ENCODE measurements at places on chromosomes 12 and 14.

- DNase-seq: no peak
Observed at GRCh38 chr12:112839386-112839972, 47.9 kb downstream of the RPH3A start.

- DNase-seq: no peak
Observed at GRCh38 chr12:6605421-6606330, 1.5 kb downstream of the CHD4 start.

DNA sequence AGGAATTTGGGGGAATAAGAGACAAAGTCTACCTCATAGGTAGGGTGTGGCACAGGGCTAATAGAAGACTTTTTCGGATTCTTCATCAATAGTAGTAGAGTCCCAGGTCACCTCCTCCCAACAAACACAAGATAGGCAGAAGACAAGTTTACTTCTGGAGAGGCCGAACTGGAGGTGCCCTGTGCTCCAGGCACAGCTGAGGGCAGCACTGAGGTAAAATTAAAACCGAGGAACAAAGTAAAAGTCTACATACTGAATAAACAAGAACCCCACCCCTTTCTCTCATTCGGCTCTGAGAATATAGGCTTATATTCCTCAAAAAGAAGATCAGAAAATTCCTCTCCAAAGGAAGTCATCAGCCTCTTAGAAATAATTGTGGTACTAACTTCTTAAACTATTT is 161.5 kb downstream of the SEC23A start:
- DNase-seq: no peak

- DNase-seq: no peak
Observed at GRCh38 chr12:22529281-22530060, 14.9 kb downstream of the C2CD5 start.

DNA sequence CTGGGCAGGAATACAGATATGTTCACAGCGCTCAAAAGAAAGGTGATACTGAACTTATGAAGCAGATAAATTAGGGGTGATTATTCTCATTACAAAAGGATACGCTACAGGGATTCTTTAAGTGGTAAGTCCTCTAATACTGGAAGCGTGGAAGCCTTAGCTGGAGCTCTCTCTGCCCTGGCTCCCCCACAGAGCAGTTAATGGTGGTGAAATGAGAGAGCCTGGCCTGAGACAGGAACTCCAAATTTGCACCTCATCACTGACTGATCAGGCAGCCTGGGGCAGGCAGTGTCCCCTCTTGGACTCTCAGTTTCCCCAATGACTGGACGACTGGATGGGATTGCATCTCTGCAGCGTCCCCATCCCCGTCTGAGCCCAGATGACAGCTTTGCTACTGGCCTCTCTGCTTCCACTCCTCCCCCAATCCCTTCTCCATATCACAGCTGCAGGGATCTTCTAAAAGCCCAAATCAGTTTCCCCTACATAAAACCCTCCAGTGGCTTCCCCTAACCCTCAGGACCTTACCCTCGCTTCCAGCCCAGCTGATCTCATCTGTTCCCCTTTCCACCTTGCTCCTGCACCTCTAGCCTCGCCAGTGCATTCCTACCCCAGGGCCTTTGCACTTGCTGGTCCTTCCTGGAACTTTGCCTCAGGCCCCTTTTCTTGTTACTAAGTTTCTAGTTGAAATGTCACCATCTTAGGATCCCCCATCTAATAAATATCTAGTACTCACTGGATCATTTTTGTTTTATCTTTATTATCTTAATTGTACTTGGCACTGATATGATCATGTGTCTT is 171.7 kb upstream of the LHX5 start:
- DNase-seq: no peak

DNA sequence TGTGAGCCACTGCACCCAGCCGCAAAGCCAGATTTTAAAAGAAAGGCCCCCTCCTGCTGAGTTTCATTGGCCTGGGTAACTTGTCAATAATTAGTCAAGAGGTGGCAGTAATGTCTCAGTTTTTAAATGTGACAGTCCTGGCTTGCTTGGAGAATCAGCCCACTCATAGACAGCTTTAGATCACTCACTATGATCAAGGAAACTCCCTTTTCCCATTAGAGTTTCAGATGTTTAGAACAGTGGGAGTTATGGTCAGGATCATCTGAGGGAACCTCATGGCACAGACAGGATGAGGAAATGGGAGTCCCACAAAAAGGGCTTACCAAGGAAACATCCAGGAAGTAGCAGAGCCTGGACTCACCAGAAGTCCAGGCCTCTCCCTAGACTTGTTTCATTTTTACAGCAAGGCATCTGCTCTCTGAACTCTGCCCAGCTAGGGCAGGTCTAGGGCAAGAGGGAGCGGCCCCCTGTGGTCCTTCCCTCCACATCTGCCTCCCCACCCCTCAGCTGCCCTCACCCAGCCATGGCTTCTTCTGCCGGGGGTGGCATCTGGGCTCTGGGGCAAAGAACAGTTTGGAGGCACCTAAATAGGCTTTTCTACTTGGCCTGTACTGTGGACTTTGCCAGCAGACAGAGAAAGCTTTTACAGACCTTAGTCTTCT is 11.2 kb downstream of the BCL2L14 start:
- DNase-seq: no peak

GRCh38 chr14:50559990-50560930 is at the start of gene ATL1:
Gene ATL1 (plus strand): TSS chr14:50560145. CDS start chr14:50560266, 121 bp downstream.
- peak; percentile 47 for DNase-seq

DNA sequence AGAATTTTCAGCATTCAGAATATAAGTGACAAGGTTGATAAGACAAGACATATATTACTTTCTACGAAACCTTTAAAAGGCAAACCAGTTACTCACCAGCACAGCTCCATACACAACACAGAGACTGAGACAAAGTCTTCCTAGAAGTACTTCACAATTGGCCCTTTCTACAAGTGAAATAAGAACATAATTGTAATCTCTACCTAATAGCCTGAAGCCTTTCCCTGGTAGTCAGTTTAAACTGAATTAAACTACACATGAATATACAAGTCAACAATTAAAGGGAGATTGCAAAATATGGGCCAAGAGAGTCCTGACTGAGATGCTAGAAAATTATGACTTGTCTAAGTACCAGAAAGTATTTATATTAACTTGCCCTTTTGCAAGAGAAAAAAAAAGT is 95.9 kb downstream of the PUS7L start:
- no peak for DNase-seq

GRCh38 chr14:24297190-24297964 is 2.2 kb downstream of the DHRS1 start:
- DNase-seq: no peak

- no peak for DNase-seq
Observed at GRCh38 chr14:57870686-57871457, 5.0 kb upstream of the SLC35F4 start.

GRCh38 chr14:21043387-21043973 is 1.3 kb downstream of the RNASE7 start:
- DNase-seq: no peak

GRCh38 chr12:84128117-84128991 is 784.2 kb downstream of the SLC6A15 start:
- DNase-seq: no peak

GRCh38 chr14:77003960-77004710 is 24.4 kb downstream of the IRF2BPL start:
- DNase-seq: no peak

DNA sequence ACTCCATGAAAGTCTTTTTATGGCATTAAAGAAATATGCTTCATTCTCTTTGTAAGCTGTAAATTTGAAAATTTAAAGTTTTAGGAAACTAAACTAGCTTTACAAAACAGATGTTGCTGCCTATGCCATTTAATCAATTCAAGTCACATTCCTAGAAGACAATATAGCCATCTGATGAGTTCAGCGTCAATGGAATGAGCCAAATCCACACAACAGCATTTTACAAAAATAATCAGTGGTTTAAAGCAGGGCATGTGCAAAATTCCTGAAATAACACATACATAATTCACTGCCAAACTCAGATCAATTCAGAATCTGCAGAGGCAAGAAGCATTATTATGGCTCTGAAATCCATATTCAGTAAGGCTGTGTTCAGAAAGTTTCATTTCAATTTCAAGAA is 75.6 kb downstream of the MED13L start:
- no peak for DNase-seq

DNA sequence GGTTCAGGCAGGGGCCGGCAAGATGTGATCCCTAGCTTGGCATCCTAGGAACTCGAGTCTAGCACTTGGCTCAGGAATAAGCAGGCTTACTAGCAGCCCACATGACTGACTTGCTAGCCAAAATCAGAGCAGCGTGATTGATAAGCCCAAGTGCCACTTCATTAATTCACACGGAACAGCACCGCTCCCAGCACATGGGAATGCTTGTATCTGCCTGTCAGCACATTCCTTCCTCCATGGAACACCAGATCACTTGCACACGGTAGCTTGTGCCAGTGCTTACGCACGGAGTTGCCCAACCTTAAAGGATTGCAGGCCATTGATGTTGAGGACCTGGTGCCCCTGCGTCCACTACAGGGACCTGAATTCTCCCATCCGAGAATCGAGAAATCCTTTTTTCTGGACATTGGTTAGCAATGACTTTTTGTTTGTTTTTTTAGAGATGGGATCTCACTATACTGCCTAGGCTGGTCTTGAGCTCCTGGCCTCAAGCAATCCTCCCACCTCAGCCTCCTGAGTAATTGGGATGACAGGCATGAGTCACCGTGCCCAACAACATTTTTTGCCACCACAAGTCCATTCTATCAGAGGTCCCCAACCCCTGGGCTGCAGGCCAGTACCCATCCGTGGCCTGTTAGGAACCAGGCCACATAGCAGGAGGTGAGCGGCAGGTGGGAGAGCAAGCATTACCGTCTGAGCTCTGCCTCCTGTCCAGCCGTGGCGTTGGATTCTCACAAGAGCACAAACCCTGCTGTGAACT is 30.6 kb upstream of the TSPAN9 start:
- DNase-seq: no peak

- peak; percentile 48 for DNase-seq
Observed at GRCh38 chr12:120583478-120584030, 2.4 kb upstream of the POP5 start.

DNA sequence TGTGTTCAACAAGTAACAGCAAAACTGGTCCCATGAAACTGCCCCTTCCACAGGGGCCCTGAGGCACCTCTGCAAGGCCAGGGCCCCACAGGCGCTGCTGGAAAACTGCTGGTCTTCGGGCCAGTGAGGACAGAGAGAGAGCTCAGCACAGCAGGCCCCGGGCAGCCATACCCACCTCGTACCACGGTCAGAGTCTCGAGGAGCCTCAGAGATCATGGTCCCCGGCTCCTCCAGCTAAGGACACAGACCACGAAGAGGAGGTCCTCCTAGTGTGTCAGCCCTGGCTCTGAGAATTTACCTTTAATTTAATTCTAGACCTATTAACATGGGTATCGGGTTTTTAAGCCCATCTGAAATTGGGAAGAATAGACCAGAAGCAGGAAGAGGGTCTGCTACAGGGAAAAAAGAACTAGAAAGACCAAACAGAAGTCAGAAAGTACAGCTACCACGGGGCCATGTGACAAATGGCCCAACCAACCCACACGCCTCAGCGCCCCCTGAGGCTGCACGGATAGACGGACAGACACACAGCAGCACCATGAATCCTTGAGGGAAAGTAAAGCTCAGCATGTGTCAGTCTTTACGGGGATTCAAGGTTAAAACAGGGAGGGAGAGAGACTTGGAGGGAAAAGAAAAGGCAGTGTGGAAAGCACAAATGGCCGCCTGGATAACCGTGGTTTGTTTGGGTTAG is 22.9 kb downstream of the ANKRD9 start:
- no peak for DNase-seq

- DNase-seq: no peak
Observed at GRCh38 chr12:131266591-131267467, 313.1 kb downstream of the ADGRD1 start.

DNA sequence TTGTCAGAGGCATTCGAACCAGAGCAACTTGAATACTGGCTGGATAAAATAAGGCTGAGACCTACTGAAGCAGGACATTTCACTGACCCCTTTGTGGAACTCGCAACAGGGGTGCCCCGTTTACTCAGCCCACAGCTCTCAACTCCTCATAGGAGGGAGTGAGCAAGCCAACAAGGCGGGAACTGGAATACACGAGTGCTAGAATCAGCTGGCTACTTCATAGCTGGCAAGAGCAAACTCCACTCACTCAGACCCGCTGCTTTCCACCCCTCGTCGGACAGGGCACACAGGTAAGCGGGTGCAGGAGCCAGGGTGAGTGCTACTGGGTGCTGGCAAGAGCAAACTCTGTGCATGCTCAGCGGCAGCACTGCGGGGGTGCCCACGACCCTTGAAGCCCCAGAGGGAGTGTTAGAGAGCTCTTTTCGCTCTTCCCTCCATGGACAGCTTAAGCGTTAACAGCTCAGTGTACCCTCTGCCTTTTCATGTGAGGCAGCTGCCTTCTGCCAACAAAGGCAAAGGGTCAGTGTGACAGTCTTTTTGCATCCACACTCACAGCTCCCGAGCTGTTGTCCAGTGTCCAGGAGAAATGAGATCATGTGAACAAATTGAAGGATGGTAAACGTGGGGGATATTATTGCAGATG is 15.7 kb downstream of the CAPZA3 start:
- no peak for DNase-seq

DNA sequence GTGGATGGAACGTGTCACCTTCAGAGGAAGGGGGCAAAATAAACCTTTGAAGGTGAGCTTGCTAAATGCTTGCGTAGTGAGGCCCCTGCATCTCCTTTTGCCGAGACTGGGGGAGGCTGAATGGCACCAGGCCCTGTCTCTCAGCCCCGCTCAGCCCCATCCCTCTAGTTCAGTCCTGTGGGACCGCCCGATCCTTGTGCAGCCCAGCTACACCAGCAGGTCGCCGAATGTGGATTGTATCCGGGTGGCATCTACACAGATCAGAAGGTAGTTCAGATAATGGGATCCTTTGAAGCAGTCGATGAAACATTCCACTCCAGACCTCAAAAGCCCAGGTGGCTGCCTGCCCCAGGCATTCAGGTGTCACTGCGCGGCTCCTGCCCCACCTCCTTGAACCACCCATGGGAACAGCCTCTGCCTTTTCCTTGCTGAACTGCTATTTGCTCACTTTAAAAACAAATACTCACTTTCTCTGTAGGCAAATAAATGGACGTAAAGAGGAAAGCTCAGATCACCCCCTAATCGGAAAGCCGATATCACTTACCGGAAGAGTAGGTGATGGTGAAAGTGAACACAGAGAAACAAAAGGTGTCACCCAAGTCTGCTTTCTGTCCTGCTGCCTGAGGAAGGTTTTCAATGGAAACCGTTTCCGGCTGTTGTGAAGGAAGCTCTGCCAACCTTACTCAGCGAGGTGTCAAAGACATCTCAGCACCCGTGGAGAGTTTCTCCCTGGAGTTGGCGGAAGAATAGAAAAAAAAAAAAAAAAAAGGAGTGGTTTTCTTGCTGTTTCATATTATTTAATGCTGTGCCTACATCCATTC is 100.3 kb upstream of the NCOR2 start:
- DNase-seq: no peak

DNA sequence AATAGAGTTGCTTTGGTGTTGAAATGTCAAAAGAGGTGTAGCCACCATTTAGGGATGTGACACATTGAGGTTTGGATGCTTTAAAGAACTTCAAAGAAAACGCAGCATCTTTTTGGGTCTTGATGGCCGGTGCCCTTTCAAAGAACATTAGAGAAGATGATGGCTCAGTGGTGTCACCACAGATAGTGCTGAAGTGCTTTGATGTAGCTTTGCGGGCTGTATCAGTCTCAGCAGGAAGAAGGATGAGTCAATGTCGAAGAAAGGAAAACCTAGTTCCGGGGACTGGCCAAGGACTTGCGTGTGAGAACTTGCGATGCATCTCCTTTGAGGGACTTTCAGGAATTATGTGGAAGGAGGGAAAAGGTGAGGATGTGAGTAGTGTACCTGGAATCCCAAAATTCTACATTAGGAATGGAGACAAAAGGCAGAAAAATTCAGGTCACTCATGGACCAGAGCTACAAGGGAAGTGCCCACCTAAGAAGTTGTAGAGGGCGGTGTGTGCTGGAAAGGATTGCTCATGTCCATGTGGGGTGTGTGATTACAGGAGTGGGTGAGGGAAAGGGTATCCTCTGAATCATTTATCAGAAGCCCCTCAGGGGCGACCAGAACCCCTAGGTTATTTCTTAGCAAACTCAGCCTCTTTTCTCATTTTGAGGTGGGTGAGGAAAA is 39.7 kb upstream of the GZMB start:
- DNase-seq: no peak
